ENCODE measurements at places on chromosomes 7 and 10. TPM values are rescaled to one million over a fixed set of nuclear protein-coding genes. Genes with fewer than 3 reads are reported as not detected.

Gene VENTX
- not detected for total RNA-seq

GRCh38 chr7:64872351-64873154, 30.5 kb upstream of the ZNF273 start:
- DNase-seq: no peak

GRCh38 chr10:31058795-31059703, 27.4 kb upstream of the ZNF438 start:
- no peak for DNase-seq

DNA sequence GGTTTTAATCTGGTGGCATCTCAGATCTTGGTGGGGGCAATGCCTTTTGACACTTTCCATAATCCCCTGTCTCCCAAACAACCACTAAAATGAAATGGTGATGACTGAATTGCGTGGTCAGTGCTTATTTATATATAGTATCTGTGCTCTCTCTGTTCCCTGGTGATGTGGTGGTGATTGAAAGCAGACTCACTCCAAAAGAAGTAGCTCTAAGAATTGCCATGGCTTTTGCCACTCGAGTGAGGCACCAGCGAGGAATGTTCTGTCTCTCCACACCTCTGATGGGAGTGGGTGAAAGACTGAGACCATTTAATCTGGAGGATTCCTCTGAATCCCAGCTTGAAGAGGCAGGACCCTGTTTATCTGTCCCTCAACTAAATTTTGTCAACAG, 2.8 kb downstream of the DUSP5 start:
- no peak for DNase-seq

Gene NEBL
- 18.1 TPM for total RNA-seq

GRCh38 chr10:28664369-28664740, 13.0 kb upstream of the BAMBI start:
- DNase-seq: no peak

Measured in Peyer's patch (tissue), 4 donors.